ENCODE measurements at places on chromosomes 5 and 9. TPM values are rescaled to one million over a fixed set of nuclear protein-coding genes. Genes with fewer than 3 reads are reported as not detected.

GRCh38 chr5:6218116-6218515 lies 160.2 kb downstream of the MED10 start:
- DNase-seq: no peak

Gene NUP188
- 32.0 TPM for polyA plus RNA-seq

DNA sequence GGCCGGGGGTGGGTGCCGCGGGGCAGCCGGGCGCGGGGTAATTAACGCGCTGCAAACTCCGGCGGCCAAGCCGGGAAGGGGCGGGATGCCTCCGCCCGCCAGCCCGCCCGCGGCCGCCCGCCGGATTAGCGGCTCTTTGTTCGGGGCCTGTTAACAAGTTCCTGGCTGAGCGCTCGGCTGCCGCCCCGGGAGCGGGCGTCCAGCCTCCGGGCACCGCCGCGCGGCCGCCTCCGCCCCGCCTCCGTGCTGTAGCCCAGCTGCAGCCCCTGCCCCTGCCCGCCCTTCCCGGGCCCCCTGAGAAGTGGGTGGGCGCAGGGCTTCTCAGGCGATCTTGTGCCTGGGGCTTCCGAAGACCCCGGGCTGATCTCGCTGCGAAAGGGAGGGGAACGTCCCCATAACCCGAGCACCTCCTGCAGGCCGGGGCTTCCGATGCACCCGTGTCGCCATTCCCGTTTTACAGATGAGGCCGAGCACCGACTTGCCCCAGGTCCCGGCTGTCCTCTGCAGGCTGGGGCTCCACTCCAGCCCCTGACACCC lies 7.5 kb downstream of the UNC5A start:
- DNase-seq: no peak

Gene TBC1D13
- 33.2 TPM for polyA plus RNA-seq

DNA sequence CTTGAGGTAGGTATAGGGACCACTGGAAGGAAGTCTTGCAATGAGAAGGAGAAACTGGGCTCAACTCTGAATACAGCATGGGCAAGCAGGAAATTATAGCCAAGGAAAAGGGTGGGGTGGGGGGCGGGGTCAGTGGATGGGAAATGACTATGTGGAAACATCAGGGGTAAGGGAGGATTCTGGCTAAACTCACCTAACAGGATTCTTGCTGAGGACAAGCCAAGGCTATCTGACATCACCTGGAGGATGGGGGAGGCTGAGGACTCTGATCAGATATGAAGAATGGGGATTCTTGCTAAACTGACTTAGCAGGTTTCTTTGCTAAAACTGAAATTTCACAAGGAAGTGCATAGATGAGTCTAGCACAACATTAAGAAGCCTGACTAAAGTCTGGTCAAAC lies 40.8 kb downstream of the CTSL start:
- DNase-seq: no peak

DNA sequence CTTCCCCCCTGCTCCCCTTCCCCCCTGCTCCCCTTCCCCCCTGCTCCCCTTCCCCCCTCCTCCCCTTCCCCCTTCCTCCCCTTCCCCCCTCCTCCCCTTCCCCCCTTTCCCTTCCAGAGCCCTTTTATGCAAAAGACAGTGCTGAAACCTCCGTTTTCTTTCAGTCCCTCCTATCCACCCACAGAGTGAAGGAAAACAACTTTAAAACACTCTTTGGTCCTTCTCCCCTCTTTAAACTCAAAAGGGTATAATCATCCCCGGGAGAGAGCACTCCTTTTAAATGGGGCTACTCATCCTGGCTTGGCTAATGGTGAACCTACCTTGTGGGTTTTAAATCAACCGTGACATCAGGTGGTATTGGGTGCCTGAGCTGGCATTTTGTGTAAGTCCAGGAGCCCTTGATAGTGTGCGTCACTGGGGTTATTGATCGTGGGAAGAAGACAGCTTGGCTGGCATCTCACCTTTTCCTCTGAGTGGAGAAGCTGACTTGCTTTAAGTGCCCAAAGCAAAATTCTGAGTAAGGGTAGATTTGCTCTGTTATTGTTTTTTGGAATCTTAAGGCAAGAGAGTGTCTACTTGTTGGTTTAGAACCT lies 2.7 kb downstream of the LARP1 start:
- DNase-seq: no peak

Gene SHISAL2B
- polyA plus RNA-seq: not detected

- no peak for DNase-seq
Observed at GRCh38 chr5:39608024-39608423, 183.2 kb upstream of the DAB2 start.

GRCh38 chr5:4156889-4157288 lies 561.3 kb downstream of the IRX1 start:
- no peak for DNase-seq

GRCh38 chr5:116176121-116176520 lies 91.3 kb downstream of the COMMD10 start:
- no peak for DNase-seq

- no peak for DNase-seq
Observed at GRCh38 chr5:181171782-181172181, 24.4 kb downstream of the OR2V2 start.

Data from left renal pelvis (tissue), 4 donors.